ENCODE measurements at places on chromosomes 3 and 15.

DNA sequence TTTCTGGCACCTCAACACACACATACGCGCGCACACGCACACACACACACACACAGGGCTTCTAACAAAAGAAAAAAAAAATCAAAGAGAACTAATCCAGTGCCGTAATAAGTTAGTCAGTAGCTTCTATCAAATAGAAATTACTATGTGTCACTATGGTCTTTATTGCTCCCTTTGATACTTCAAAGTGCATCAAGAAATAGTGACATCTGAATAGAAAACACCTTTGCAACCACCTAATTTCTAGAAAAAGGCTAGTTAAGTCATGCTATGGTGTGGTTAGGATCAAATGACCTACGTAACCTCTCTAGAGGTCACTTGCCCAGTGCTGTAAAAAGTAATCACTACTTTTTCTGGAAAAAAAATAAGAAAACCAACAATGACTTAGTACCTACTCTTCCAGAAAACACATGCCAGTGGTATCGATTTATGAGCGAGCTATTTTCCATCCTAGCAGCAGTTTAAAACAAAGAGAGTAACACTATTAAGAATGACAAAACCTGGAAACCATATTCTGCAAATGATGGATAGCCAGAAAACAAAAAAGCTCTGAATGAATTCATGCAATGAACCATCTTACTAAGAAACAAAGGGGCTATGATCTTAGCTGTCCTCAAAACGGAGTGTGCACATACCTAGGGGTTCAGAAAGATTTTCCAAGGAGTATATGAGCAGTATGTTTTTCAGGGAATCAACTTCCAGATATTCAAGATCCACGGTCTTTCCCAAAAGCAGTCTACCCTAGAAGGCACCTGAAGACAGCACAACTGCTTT, 6.8 kb downstream of the AVEN start:
- DNase-seq: no peak

- DNase-seq: no peak
Observed at GRCh38 chr3:132386259-132386658, 31.0 kb upstream of the DNAJC13 start.

- DNase-seq: no peak
Observed at GRCh38 chr3:139312959-139313358, 30.9 kb upstream of the MRPS22 start.

DNA sequence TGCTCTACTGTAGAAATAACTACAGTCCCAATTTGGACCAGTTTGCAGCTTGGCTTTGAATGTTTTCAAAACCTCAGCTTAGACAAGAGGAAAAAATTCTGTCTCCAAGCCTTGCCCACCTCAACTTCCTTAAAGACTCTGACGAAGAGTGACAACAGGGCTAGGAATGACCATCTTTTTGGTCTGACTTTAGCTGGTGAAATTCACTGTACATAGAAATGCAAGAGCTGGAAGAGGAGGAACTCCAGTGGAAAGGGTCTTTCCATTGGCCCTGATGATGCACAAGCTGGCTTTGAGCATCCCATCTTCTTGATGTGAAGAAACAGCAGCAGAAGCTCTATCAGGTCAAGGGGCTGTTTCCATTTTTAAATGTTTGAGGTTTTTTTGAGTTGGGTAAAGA, 22.7 kb upstream of the SH3BP5 start:
- no peak for DNase-seq

DNA sequence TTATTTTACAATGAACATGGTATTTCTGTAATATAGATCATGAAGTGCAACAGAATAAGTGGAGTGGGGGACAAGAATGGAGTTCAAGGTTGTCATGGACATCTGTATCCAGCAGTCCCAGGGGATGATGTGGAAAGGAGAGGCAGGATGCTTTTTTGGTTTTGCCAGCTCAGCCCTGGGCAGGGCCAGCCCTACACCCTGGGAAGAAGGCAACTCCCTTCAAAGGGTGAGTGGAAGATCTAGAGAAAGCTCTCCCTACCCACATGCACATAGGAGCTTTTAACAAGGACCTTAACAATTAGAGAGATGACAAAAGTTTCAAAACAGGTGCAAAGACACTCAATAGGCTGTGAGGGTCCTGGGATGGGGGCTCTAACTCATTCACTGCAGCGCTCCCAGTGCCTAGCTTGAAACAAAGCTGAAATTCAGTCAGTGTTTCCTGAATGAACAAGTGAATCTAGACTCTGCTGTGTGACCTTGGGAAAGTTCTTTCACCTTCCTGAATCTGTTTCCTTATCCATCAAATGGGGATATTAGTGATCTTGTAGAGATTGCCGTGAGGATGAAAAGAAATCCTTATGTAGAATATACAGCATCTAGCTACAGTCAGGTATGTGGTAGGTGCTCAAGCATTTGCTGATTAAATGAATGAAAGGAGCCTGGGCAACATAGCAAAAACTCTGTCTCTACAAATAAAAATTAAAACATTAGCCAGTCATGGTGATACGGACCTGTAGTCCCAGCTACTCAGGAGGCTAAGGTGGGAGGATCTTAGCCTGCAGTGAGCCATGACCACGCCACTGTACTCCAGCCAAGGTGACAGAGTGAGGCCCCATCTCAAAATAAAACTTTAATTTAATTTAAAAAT, 14.3 kb downstream of the BHLHE40 start:
- DNase-seq: no peak

DNA sequence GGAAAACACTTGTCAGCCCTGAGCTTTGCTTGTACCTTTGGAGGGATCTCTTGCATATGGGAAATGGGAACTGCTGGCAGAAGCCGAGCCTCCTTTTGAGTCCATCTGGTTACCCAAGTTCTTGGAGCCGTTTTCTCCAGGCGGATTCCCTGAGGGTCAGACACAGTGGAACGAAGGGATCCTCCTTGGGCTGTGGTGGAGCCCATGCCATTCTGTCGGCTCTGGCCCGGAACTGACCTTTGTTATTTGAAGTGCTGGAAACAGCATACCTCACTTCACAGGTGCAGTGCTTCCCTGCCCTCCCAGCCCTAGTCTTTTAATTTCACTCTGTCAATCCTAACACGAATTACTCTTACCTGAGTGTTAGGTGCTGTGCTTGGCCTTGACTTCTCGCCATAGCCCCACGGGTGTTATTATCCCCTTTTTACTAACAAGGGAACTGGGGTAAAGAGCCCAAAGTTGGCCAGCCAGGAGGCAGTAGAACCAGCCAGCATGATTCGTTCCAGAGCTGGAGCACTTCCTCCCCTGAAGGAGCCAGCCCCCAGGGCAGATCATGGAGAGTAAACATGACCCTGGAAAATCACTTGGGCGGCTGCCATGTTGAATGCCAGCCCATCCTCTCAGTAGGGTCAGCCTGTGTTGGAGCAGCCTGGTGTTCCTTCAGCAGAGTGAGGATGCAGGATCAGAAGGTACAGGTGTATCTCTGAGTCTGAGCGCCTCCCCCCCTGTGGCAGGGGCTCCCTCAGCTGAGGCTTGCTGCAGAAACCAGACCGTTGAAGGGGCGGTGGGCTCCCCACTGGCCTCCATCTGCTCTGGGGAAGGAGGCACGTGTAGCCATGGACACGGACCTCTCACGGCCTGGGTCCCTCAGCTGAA, 143.2 kb downstream of the DNAJB8 start:
- DNase-seq: no peak

DNA sequence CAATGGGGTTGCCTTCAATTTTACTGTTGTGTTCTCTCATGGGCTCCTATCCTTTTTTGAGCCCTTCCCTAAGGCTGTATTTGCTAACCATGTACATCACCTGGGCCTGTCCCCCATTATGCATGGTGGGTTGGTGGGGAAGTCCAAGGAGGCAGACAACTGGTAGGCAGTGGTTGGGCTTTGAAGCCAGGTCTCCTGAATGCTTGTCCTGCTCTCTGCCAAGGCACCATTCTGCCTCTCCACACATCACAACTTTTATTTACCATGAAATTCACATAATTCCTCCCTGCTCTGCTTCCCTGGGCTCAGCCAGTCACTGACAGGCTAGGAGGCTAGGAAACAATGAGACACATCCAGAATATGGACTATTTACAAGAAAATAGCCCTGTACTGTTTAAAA, 41.0 kb upstream of the COPB2 start:
- DNase-seq: no peak

DNA sequence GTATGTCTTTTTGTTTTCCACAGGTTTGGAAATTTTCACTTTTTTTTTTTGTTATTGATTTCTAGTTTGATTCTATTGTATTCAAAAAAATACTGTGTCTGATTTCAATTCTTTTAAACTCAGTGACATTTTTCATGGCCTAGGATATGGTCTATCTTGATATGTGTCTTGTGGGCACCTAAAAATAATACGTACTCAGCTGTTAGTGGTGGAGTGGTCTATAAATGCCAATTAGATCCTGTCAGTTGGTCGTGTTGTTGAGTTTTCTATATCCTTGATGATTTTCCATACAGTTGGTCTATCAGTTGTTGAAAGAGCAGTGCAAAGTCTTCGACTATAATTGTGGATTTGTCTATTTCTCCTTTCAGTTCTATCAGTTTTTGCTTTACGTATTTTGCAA, 61.7 kb downstream of the LSM3 start:
- no peak for DNase-seq

DNA sequence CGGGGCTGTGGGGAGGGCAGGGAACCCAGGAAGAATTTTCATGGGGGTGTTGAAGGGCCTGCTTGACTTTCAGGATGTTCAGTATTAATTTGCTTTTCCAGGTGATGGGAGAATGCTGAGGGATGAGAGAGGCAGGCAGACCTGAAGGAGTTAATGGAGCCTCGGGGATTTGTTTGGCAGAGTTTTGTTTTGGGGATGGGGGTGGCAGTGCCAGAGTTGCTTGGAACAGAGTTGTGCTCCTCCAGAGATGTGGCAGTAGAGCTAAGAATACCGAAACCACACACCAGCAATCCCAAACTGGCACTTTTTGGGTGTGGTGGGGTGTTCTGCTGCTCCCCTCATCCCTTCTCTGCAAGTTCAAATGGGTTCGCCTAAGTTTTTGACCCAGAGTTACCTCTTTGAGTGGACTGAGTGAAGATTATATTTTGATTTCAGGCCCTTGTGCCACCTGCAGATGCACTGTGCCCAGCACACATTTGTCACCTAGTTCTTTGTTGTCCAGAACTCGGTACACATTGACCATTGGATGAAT, 1.6 kb downstream of the BOC start:
- no peak for DNase-seq

- peak; percentile 73 for DNase-seq
Observed at GRCh38 chr15:68352401-68353062, 75.0 kb downstream of the FEM1B start.

- DNase-seq: no peak
Observed at GRCh38 chr3:11928381-11928780, 75.8 kb upstream of the SYN2 start.

GRCh38 chr15:27842526-27842925, 256.6 kb downstream of the OCA2 start:
- DNase-seq: no peak

- DNase-seq: no peak
Observed at GRCh38 chr15:77173487-77173886, 102.6 kb upstream of the TSPAN3 start.

DNA sequence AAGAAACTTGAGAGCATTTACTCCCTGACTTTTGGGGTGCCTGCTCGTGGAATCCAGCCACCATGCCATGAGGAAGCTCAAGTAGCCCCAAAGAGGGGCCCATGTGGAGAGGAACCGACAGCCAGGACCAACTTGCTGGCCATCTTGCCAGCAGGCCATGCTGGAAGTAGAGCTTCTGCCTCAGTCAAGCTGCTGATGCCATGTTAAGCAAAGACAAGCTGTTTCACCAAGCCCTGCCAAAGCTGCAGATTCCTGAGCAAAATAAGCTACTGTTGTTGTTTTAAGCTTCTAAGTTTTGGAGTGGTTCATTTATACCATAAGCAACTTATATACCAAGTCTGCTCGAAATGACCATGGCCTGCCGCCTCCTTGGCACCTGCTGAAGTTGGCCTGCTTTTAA, 14.1 kb downstream of the RFTN1 start:
- no peak for DNase-seq

GRCh38 chr3:62098646-62099365, 274.5 kb downstream of the FEZF2 start:
- DNase-seq: no peak

- DNase-seq: no peak
Observed at GRCh38 chr3:135871311-135871710, 94.2 kb upstream of the PPP2R3A start.

- DNase-seq: no peak
Observed at GRCh38 chr3:195030791-195031321, 240.1 kb downstream of the XXYLT1 start.
